ENCODE measurements at places on chromosomes 13 and 19. TPM values are rescaled to one million over a fixed set of nuclear protein-coding genes. Genes with fewer than 3 reads are reported as not detected.
A peak's percentile ranks its signal among the peaks of the same experiment; 100 is the strongest.

The PLK5 gene
- not detected for total RNA-seq

The KISS1R gene
- total RNA-seq: not detected

GRCh38 chr13:20567881-20568528, 1.0 kb downstream of the IFT88 start:
- DNase-seq: no peak

DNA sequence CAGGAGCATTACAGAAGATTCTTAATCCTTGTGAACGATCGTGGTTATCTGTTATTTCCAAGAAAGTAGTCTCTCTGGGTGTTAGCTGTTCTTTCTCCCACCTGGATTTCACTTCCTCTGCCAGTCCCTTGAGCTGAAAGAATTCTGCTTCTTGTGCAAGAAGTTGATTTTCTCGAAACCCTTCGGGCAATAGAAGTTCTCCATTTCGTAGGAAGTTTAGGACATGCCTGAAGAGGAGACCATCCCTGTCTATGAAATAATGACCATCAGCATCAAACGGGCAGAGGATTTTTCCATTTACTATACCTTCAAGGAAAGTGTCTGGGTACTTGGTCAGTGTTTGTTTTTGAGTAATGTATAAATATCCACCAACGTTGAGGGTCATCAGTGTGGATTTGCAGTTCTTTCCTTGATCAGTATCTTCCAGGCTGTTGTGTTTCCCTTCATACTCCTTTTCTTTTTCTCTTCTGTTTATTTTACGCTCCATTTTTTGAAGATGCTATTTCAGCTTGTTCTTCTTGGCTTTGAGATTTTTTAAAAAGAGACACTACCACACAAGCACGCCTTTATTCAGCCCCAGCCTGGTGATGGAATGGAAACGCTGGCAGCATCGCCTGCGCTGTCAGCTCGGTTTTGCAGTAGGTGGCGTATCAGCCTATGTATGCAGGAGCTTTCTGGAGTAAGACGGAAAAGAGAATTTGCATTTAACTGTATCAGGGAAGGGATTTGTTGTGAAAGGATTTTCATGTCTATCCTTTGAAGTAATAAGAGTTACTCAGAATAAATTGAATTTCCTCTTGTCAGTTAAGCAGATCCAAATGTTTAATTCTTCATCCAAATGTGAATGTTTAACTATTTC, 6.5 kb downstream of the KCTD4 start:
- DNase-seq: peak; percentile 60

GRCh38 chr13:98918771-98919170, 59.1 kb downstream of the DOCK9 start:
- DNase-seq: no peak

The UBXN6 gene
- total RNA-seq: 127 TPM

DNA sequence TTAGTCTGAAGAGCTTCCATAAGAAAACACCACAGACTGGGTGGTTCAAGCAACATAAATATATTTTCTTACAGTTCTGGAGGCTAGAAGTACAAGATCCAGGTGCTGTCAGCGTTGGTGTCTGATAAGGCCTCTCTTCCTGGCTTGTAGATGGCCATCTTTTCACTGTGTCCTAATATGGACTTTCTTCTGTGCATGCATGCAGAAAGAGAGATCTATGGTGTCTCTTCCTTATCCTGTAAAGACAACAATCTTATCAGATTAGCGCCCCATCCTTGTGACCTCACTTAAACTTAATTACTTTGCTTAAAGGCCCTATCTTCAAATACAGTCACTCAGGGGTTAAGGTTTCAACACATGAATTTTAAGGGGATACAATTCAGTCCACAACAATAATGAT, 14.1 kb upstream of the NDFIP2 start:
- no peak for DNase-seq

DNA sequence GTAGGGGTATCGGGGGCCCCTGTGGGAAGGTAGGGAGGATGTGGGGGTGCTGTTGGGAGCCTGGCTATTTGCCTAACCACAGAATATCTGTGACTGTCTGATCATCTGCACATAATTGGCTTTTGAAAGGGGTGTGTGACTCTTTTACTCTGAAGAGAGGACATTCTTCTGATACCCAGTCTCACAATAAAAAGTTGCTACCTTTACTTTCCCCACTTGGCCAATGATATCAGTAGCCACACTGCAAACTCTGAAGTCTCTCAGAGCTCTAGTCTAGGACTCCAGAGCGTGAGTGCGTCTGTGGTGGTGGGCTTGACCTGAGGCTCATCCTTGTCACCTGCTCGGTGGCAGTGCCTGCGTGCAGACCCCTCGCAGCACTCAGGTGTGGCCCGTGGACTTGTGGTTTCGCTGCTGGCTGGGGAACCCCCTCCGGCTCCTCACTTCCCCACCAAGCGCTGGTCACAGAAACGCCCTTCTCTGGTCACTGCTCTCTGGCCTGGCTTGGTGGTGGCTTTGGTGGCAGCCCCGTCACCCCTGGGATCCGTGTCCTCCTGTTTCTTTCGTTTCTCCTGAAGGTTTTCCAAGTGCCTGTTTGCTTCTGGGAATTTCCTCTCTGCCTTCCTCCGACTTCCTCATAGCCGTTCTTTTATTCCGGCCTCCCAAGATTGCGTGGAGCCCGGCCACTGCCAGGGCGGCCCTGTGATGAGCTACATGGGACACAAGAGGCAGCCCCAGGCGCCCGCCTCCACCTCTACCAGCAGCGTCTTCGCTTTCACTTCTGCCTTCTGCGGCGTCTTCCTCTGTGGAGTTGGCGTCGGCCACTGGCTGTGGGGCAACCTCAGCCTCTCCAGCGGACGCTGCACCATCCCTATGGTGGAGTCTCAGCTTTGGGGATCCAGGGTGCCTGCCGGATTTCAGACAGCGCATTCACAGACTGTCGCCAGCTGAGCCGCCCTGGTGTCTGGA, 78.0 kb downstream of the ATP11A start:
- peak; percentile 74 for DNase-seq

DNA sequence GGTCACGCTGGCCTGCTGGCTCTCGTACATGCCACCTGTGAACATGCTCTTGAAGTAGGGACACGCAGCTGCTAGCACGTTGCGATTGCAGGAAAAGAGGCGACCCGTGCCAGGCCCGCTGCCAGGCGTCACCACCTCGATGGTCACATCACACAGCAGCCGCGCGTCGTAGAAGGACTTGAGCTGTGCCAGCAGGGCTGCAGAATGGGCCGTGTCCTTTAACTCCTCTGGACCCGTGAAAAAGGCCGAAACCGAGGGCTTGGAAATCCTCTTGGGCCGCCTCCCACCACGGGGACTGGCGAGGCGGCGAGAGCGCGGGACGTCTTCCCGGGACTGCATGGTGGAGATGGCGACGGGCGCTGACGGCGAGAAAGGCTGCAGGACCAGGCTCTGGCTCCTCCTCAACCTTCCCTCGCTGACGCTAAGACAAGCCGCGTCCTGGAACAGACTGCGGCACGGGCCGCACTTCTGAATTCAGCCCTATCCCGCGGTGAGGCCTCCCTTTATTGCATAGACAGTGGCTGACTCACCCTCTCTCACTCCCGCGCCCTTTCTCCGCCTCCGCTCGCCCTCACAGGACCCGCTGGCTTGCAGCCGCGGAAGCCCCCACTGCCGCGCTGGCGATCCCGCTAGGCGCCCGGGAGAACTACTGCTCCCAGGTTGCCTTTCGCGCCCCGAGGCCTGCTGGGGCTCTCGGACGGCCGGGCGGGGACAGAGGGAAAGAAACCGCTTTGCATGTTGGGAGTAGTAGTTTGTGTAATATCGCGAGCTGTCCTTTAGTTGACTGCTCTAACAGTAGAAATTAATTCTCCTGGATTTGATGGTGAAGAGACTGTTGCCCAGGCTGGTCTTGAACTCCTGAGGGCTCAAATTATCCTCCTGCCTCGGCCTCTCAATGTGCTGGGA, at the start of gene KBTBD7:
TSS of gene KBTBD7 (minus strand) at position 651 of the 906 bp plus-strand sequence. CDS start at position 339, 312 bp downstream.
- peak; percentile 96 for DNase-seq

Measured in left ventricle myocardium superior (tissue), 1 donor.